ENCODE measurements at places on chromosomes 12 and 14.

- no peak for DNase-seq
Observed at GRCh38 chr14:100762089-100762515, 35.4 kb downstream of the DLK1 start.

DNA sequence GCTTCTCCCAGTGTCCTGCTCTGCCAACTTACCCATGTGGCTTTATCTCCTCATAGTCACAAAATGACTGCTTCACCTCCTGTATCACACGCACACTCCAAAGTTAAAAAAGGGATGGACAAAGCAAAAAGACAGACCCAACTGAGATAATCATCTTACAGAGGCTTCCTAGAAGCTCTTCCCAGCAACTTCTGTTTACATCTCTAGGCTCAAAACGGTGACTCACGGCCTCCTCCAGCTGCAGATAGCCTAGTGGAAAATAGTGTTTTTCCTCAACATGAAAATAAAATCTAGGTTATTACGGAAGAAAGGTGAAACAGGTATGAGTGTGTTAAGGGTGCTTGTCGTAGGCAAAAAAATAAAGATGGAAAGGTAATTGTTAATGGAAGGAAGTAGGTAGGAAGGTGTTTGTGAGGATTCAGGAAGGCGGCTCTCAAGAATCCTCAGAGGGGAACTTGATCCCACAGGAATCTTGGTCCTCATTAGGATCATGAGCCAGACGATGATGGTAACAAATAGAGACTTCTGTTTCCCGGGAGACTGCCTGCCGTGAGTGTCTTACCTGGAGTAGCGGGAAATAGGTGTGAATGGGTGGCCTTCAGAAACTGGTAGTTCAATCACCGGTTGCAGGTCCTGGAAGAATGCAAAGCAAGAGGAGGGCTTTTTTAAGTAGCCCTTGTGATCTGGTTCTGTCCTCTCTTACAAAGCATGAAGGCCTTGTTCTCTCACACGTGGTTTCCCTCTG lies 487.5 kb upstream of the TMEM132C start:
- DNase-seq, result no peak

GRCh38 chr14:24368562-24369252 lies 723 bp downstream of the NFATC4 start:
- DNase-seq, result peak; percentile 93

DNA sequence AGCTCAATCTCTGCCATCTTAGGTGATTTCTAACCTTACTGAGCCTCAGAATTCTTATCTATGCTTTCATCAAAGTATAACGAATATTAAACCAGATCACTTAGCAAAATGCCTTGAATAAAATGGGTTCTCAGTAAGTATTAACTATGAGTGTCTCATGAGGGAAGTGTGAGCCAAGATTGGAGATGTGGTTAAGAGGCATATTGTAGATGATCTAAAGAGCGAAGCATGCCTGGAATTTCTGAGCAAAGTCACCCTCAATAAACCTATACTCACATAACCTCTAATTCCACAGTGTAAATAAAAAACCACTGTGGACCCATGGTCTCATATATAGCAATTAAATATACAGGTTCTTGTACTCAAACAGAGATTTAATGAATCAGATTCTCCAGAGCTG lies 193.1 kb upstream of the FSCB start:
- DNase-seq, result no peak

- no peak for DNase-seq
Observed at GRCh38 chr12:124073356-124074035, 100.5 kb downstream of the ZNF664 start.

GRCh38 chr14:99755629-99756603 lies 37.3 kb upstream of the EML1 start:
- no peak for DNase-seq

GRCh38 chr12:6458281-6459003 lies 6.6 kb downstream of the TAPBPL start:
- DNase-seq, result peak; percentile 74

DNA sequence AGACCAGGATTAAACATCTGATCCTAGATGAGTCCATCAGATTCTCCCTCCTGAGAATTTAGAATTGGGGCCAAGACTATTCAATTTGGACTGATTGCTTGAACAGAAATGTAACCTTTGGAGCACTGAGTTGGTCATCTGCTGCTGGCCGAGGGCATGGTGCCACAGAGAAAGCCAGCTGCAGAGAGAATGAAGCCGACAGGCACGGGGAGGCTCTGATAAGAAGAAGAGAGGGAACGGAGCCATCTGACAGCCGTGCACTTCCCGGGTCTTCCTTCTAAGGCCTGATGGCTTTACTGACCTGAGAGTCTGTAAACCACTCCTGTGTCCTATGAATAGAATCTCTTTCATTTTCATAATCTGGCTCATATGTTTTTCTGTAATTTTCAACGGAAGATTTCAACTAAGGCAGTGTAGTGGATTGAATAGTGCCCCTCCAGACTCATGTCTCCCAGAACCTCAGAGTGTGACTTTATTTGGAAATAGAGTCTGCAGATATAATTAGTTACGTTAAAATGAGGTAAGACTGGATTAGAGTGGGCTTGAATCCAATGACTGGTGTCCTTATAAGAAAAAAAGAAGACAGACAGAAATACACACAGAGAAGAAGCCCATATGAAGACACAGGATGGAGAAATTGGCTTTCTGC lies 39.1 kb upstream of the FRS2 start:
- DNase-seq, result no peak

- no peak for DNase-seq
Observed at GRCh38 chr12:17030338-17030737, 424.4 kb upstream of the LMO3 start.

DNA sequence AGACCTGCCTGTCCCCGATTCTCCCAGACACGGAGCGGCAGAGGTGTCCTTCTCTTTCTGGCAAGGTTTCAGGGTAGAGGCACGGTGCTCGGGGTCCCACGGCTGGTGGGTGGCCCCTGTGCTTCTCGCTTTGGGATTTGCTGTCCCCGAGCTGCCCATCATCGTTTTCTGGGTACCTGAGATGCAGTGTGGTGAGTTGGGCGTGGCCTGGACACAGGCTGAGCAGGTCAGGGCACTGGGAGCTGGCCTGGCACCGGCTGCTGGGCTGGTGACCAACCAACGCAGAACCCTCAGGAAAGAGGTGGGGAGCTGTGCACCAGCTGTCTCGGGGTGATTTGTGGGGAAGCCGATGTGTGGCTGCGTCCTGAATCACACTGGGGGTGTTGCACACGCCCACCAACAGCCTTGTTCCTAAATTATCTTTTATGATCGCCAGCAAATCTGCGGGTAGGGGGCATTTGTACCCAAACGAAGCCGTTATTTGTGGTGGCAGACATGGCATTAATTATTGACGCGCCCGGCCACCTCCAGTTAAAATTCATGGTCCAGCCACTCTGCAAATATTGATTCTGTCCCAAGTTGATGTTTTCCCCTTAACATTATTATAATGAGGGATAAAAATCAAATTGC lies 61.0 kb downstream of the KIF26A start:
- DNase-seq, result no peak

- no peak for DNase-seq
Observed at GRCh38 chr14:79569072-79569471, 642.2 kb downstream of the DIO2 start.

- no peak for DNase-seq
Observed at GRCh38 chr14:36449903-36450302, 70.1 kb downstream of the NKX2-1 start.

GRCh38 chr14:69571449-69572029 lies 3.1 kb downstream of the CCDC177 start:
- no peak for DNase-seq

DNA sequence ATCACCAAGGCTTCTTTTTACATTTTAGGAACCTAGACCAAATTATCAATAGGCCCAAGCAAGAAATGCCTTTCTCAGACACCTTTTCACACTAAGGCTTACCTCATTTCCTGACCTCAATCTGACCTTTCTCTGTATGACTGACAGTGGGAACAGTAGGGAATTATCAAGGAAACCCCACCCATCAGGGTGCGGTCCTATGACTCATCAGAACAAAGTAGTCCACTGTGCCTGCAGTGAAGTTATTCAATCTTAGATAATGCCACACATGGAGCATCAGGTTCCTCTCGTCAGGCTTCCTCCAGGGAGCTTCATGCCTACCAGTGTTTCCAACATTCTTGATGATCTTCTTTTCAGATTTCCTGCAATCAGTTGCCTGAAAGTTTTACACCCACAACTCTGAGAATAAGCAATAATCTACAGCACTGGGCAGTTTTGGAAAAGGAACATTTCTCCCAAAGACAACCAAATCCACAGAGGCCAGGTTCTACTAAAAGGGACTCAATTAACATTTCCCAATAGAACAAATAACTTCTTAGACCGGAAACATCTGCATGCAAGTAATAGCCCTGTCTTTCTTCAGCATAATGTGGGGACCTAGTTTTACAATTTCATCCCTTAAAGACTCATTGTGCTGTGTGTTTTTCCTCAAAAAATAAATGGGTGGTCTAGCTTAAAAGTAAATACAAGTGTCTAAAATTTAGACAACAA lies 35.9 kb upstream of the TMTC2 start:
- DNase-seq, result no peak
